GM19239 (cell line): ENCODE measurements at places on chromosomes 16 and 17.

DNA sequence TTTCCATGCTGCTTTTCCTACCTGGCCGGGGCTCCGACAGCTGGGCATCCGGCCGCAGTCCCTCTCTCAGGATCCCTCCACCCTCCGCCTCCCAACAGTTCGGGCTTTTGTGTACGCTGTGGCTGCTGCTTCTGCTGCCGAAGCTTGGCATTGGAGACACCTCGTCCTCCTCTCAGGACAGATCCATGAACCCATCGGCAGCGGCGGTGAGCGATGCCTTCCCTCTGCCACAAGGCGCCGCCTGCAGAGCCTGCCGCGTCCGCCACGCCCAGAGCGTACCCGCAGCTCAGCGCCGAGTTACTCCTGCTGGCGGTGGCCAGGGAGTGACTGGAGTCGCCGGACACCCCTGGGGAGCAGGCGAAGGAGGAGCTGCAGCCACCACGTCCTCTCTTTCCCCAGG is 2032.8 kb downstream of the TP53TG3F start:
- DNase-seq, result no peak

DNA sequence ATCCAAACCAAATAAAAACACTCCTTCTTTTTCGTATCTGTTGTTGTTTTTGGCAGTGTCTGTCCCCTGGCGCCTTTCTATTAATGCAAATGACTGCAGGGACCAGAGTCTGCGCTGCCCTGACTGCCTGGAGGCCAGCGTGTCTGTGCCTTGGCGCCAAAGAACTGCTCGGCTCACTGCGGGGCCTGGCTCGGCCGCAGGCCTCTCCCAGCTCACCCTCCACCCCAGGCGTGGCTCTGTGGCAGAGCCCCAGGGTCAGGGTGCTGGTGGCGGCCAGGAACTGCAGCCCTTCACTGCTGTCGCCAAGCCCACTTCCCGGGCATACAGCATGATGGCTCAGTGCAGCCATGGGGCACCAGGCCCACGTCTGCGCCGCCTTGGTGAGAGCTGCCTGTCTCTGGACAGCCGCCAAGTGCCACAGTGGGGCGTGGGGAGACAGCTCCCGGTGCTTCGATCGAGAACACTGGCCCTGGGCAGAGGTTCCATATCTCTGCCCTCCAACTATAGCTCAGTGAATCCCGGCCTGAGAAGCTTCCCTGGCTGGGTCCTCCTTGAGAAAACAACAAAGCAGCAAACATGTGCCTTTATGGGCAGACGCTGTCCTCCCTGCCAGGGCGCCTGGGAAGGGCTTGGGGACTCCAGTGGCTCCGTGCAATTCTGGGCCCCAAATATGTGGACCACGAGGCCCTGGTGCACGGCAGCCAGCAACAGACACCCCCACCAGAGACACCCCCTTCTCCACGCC is 11.1 kb downstream of the CANT1 start:
- no peak for DNase-seq

- DNase-seq, result no peak
Observed at GRCh38 chr17:30369995-30370394, 8.7 kb upstream of the CPD start.

- peak; percentile 53 for DNase-seq
Observed at GRCh38 chr17:32936894-32937500, 9.0 kb downstream of the TMEM98 start.

- DNase-seq, result peak; percentile 68
Observed at GRCh38 chr16:58511933-58512815, 3.1 kb upstream of the SETD6 start.

GRCh38 chr16:74113545-74113944 is 183.1 kb upstream of the PSMD7 start:
- no peak for DNase-seq

DNA sequence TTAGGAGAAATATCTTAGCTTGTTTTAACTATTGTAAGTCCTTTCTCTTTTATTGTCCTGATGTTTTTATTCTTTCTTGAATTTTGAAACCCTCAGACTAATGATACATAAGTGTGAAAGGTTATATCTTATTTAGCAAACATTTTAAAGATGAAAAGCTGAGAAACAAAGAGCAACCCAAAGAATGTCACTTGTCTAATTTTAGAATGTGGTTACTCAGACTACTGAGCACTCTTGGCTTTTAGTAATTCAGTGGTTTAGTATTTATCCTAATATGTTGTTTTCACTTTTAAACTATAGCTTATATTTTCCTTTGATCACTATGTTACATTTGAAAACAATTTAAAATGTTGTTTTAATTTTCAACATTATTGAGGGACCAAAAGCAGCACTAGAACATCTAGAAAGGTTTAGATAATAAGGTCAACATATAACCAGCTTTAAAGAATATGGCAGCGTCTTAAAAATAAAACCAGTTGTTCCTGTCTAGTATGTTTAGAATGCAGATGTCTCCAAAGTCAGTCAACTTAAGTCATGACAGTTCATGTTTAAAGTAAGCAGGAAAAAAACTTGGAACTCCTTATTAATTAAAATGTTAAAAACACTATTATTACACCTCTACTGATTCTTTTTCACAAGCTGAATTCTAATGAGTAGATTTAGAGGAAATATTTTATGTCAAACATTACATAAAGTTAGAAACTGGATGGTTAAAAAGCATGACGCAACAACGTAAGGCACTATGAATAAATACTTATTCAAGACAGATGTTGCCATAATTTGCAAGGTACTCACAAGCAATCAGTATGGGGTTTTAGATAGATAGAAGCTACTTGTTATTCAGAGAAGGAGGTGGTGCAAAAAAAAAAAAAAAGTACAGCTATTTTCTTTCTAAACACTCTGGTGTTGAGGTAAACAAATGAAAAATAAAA is 2.4 kb downstream of the MBTD1 start:
- DNase-seq, result no peak

GRCh38 chr16:65453646-65454045 is 331.8 kb upstream of the CDH11 start:
- DNase-seq, result no peak

GRCh38 chr16:83952587-83952939 is 477 bp upstream of the OSGIN1 start:
- DNase-seq, result no peak

DNA sequence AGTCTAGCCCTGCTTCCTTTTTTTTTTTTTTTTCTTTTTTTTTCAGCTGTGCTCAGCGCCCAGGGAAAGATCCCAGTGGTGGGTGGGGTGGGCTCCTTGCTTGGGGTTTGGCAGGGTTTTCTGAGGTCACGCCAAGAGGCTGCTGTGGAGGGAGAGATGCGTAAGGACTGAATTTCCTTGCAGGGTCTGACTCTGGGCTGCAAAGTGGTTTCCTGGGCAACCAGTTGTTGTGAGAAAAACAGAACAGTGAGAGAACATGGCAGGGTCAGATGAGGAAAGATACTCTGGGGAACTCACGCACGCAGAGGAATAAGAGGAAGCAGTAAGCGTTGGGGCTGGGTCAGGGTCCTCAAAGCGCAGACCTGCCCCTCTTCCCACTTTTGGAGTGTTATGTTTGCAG is 119.5 kb downstream of the IRF8 start:
- no peak for DNase-seq

DNA sequence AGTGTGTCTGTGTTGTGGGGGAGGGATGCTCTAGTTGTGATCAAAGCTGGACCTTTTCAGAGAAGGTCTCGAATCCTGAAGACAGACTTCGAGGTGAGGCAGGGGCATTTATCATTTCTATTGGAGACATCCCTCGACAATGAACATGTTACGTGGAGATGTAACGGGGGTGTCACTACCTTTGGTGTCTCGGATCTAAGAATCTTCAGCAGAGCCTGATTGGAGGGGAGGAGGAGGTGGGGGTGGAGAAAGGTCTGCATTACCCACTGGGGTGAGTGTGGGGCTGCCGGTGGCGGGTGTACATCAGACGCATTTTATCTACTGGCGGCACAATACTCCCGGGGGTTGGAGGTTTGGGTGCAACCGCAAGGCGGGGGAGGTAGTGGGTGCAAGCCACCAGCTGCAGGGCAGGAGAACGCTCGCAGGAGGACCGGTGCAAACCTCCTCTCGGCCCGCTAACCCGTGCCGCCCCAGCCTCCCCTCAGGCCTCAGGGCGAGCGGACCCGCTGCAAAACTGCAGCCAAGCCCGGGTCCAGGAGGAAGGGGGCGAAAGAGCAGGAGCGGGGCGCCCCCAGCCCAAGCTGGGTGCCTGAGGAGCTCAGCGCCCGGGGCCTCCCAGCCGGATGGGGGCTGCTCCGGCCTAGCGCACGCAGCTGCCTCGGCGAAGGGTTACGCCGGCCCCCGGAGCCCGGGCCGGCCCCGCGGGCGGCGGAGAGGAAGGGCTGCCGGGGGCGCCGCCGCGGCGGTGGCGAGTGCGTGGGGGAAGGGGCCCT is 735 bp downstream of the ZNF652 start:
- peak; percentile 40 for DNase-seq

DNA sequence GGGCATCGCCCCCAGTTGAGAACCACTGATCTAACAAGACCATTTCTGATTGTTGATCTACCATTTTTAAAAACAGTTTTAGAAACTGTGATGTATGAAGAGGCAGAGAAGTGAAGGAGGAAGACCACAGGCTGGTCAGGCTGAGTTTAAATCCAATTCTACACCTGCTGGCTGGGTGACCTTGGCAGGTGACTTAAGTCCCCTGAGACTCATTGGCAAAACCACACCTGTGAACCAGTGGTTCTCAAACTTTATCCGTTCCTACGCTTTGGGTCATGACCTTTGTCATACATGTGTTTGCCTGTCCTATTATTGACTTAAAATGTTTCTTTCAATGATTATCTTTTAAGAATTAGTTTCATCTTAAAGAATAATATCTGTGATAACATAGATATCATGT is 2.3 kb downstream of the GP2 start:
- DNase-seq, result no peak

DNA sequence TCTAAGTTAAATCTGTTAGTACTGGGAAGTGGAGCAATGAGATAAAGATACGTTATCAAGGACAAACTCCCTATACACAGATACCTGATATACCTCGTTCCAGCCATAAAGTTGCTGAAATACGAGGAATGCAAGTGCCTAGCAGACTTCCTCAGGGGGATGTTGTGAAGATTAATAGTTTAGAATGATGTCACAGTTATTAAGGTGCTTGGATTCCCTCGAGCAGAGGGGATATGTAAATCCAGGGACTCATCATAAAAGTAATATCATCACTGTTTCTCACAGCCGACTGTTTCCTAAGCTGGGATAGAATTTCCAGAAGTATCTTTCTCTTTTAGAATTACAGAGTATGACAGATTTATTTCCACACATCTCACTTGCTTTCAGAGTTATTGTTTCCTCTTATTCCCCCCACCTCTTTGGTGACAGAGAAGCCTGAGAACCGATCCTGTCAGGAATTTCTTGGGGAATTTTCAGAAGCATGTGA is 28.4 kb upstream of the ZFHX3 start:
- no peak for DNase-seq

DNA sequence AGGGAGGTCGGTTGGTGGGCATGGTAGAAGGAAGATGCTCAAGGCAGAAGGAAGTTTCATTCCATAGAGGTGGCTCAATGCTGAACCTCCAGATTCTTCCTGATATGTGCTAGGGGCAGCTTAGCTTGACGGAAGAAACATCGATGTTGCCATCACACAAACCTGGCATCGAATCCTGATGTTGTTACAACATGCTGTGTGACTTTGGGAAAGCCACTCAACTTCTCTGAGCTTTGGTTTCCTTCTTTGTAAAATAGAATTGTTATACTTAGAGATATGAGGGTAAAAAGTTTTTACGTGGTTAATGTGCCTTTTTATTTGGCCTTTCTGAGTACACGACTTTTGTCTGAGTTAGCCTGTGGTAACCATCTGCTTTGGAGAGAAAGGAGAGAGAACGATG is 287.9 kb downstream of the SHISA9 start:
- DNase-seq, result no peak

- DNase-seq, result no peak
Observed at GRCh38 chr17:43875476-43876147, 28.6 kb downstream of the CD300LG start.

- DNase-seq, result no peak
Observed at GRCh38 chr16:69244336-69244735, 57.4 kb downstream of the SNTB2 start.

DNA sequence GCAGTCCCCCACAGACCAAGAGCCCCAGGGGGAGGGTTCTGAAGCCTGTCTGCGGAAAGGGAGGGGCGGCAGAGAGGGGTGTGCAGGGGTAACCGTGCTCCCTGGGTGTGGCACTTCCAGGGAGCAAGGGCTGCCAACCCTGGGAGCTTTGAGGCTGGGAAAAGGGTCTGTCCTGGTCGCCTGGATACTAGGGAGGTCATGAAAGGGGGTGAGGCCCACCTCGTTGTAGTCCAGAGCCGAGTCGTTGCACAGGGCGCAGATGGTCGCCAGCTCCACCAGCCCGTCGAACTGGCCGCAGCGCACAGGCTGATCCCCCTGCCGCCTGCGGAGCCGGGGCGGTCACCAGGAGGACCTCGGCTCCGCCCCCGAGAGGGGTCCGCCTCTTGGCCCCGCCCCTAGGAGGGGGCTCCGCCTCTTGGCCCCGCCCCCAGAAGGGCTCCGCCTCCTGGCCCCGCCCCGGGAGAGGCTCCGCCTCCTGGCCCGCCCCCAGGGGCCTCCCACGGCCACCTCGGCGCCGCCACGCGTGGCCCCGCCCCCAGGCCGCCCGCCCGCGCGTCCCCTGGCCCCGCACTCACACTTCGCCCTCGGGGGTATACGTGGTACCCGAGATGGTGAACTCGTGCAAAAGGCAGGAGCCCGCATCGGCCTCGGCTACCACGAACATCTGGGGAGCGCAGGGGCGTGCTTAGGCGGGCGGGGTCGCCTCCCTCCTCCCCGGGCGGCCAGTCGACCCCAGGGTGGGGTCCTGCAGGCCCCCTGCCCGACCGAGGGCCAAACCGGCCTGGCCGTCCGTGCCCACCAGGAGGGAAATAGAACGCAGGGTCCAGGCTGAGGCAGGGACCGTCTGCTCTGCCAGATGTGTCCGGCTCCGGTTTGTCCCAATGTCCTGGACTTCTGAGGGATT is 19.5 kb downstream of the ATP2A3 start:
- peak; percentile 51 for DNase-seq

DNA sequence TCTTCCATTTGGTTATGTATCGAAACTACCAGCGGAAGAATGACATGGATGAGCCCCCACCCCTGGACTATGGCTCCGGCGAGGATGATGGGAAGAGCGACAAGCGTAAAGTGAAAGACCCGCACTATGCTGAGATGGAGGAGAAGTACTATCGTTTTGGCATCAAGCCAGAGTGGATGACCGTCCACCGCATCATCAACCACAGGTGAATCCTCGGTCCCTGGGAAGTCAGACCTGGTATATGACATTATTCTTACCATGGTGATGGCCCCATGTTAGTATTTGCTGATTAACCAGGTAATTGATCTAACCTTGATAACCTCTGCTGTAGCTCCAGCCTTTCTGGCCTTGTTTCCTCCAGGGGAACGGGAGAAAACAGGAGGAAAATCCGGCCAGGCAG is 8.5 kb downstream of the CHD3 start:
- no peak for DNase-seq

GRCh38 chr17:13490906-13491482 is 110.7 kb downstream of the HS3ST3A1 start:
- no peak for DNase-seq
